ENCODE measurements at places on chromosomes 7 and 10.

- no peak for DNase-seq
Measured at GRCh38 chr7:36659172-36659516, 65.2 kb downstream of the AOAH start.

GRCh38 chr10:129764011-129764900 lies 199.8 kb downstream of the EBF3 start:
- no peak for DNase-seq

DNA sequence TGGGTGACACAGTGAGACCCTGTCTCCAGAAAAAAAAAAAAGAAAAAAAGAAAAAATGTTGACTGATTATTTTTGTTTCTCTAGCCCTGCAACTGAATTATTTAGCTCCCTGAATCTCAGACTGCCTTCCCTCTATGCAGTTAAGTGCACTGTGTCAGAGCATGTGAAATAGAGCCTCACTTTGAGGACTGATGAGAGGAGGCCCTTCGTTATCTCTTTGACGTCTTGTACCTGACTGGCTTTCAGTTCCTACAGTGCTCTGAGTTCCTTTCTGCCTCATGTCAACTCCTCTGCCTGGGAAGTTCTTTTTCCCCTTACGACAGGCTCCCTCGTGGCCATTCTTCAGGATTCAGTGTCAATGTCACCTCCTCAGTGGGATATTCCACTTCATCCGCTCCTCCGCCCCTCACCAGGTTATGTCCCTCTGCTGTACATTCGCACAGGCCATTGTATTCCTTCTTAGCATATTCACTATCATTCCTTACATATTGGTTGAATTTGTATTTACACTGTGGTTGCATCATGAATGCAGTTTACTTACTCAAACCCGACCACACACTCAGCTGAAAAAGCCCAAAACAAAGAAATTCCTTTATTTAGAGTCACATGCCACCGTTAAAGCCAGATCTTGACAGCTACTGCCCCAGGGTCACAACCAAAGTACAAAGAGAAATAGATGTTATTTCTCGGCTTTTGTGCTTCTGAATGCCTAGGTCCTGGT lies 18.1 kb upstream of the CAMK2G start:
- DNase-seq, result no peak

GRCh38 chr10:31962826-31963588 lies 34.4 kb upstream of the ARHGAP12 start:
- no peak for DNase-seq

GRCh38 chr10:100827819-100828737 lies 82.7 kb downstream of the PAX2 start:
- no peak for DNase-seq

- no peak for DNase-seq
Measured at GRCh38 chr7:18505870-18506460, 10.4 kb downstream of the HDAC9 start.

- no peak for DNase-seq
Measured at GRCh38 chr10:42896735-42897134, 114.1 kb downstream of the BMS1 start.

DNA sequence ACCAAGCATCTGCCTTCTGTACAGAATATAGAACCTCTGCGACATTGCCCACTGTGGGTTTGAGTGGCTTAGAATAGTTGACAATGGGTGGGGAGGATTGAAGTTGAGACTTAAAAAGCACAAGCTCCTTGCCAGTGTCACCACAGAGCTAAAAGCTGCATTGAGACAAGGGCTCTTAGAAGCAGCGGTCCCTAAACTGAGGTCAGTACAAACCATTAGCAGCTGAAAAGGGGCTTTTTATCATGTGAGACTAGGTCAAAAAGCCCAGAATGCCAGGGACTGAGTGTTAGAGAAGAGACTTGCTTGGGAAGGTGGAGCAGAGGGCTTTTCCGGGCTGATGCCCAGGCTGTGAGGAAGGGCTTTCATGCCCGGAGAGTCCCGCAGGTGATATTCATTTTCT lies 91.3 kb downstream of the POU6F2 start:
- DNase-seq, result no peak

- no peak for DNase-seq
Measured at GRCh38 chr7:22990588-22990949, 23.4 kb downstream of the HYCC1 start.

GRCh38 chr10:71582019-71582418 lies 137.6 kb downstream of the C10orf105 start:
- DNase-seq, result no peak

DNA sequence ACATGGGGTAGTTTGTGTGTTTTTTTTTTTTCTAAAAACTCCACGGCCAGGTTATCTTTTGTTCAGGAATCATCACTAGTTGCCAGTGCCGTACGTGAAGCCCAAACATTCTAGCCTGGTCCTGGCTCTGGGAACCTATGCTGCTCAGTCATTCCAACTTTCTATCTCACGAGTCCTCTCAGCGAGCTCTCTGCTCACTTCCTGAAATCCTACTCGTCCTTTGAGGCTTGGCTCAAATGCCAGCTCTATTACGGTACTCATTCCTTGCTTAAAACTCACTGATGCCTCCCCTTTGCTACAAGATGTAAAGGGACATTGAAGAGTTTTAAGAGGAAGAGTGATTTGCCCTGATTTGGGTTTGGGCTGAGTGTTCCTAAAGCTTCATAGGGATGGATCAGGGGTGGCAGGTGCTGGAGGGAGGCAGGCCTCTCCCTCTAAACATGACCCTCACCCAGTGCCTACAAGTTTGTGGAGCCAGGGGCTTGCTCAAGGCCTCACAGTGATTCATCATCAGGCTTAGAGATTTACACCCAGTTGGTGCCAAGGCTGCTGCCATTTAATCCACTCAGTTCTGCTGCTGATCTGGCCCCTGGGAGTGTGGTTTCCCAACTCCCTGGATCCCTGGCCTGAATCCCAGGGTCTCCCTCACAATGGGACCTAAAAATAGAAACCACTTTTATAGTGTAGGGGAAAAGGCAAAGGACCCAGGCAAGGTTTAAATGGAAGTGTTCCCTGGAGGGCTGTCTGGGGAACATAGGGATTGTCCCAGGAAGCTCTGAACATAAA lies 46.1 kb upstream of the R3HCC1L start:
- DNase-seq, result no peak

DNA sequence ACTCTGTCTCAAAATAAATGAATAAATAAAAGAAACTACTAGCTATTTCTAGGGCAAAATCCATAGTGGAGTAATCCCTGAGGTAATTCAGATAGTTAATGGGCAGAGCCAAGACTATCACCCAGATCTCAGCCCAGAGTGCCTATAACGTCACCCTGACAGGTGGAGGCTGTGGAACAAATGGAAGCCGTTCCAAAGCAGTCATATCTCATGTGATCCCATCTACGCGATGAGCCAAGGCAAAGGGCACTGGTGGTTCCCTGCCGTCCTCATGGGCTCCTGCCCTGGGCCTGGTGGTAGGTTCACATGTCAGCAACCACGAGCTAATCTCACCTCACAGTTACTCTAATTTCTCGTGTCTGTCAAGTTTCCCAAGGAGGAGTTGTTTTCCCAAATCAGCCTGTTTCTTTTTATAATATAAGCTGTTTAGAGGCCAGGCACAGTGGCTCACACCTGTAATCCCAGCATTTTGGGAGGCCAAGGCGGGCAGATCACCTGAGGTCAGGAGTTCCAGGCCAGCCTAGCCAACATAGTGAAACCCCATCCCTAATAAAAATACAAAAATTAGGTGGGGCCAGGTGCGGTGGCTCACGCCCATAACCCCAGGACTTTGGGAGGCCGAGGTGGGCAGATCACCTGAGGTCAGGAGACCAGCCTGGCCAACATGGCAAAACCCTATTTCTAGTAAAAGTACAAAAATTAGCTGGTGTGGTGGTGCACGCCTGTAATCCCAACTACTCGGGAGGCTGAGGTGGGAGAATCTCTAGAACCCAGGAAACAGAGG lies 22.5 kb upstream of the ASCC1 start:
- DNase-seq, result no peak

- no peak for DNase-seq
Measured at GRCh38 chr10:20598590-20598989, 298.5 kb downstream of the NEBL start.

GRCh38 chr7:140998715-140999114 lies 16.0 kb downstream of the MRPS33 start:
- DNase-seq, result no peak

- DNase-seq, result no peak
Measured at GRCh38 chr7:16697507-16698199, 51.7 kb downstream of the BZW2 start.

GRCh38 chr10:36533861-36534260 lies 591.5 kb upstream of the ANKRD30A start:
- DNase-seq, result no peak

DNA sequence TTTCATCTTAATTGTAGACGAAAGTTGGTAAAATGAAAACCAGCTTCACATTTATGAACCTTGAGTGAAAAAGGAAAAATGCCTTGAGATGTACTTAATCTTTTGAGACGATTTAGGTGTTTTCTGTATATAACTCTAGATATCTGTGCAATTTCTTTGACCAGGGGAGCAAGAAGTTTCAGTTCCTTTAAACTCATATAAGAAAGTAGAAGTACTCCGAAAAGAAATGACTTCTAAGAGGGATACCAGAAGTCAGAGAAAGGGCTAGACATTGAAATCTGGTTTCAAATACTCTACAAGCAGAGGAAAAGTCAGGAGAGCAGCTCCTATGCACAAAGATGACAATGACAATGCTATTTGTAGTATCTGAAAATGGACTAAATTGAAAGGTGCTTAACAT lies 303.7 kb downstream of the BAMBI start:
- no peak for DNase-seq

DNA sequence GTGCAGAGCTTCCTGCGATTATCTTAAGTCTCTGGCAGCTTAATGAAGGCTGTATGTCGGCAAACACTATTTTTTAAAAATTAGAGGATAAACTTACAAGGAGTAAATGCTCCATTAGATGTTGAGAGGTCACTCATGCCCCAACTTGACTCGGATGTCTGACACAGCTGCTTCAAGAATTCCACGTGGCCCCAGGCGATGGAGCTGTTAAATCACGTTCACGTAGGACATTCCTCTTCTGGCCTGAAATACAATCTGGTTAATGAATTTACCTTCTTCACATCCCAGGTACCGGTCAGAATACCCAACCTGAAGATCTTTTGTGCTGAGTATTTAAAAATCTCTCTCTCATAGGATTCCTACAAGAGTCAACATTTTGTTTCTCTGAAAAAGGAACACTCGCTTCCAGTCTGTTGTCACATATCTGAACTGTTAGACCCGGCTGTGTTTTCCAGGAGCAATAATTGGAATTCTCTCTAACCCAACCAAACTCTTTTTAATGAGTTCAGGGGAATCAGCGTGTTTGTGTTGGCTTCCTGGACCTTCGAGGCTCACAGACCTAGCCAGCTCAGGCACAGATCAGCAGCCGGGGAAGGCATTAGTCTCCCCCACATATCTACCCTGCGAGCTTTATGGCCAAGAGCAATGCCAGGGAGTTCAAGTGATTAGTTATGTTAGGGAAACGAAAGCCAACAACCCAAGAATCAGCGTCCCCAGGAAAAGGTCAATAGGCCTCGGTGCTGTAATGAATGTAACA lies 284.9 kb downstream of the FGFR2 start:
- DNase-seq, result no peak

DNA sequence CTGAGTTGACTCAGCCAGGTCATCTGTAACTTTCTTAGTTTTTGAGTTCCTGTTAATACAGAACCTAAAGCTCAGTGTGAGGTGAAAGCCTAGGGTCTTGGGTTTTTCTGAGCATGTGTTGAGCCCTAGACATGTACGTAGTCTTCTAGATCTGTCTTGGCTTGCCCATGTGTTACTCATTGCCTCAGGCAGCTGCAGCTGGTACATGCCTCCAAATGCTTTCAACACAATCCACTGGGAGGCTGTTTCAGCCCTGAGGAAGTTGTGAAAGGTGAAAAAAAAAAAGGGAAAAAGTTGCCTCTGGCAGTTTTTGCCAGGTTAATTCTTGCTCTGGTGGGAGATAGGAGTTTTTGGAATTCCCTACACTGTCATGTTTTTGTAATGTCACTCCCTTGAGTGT lies 134.6 kb downstream of the RNF216 start:
- no peak for DNase-seq

- DNase-seq, result no peak
Measured at GRCh38 chr7:46537191-46537905, 616.3 kb upstream of the IGFBP3 start.

- no peak for DNase-seq
Measured at GRCh38 chr10:44725404-44725803, 185.7 kb upstream of the TMEM72 start.

- no peak for DNase-seq
Measured at GRCh38 chr10:26944261-26944882, 83.6 kb upstream of the ABI1 start.

DNA sequence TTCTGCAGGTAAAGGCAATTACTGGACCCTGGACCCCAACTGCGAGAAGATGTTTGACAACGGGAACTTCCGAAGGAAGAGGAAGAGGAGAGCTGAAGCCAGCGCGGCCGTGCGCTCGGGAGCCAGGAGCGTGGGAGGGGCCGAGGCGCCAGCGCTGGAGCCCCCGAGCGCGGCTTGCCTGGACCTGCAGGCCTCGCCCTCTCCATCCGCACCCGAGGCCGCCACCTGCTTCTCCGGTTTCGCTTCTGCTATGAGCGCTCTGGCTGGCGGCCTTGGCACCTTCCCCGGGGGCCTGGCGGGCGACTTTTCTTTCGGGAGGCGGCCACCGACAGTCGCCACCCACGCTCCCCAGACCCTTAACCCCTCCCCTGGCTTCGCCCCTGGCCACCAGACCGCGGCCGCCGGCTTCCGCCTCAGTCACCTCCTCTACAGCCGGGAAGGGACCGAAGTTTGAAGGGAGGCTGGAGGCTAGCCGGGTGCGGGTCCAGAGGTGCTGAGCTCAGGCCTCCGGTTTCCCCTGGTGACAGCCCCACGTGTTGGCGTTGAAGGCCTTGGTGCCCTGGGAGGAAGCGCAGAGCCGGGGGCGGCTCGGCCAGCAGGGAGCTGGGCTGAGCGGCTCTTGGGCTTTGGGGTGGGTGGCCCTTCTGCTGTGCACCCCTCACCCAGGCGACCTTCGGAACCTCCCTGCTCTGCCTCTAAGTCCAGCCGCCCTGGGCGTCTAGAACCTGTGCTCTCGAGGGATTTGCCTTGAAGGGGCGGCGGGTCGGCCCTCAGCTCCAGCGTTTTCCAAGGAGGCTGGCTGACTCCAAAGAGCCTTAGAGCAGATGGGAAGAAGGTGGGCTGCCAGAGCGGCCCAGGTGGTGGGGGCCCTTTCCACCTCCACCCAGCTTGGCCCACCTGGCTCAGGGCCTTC lies 1.8 kb downstream of the FOXI2 start:
- DNase-seq, result no peak

- DNase-seq, result no peak
Measured at GRCh38 chr7:29086545-29086944, 59.8 kb downstream of the CPVL start.

Measured in nucleus accumbens (tissue), 56 donors.